Activated T-cell treated with anti-CD3 and anti-CD28 coated beads, Interleukin-2, amount 50 U/mL, for 1 hour (primary cell): ENCODE measurements at places on chromosomes 3 and 15.

- no peak for DNase-seq
Observed at GRCh38 chr3:149965278-149965677, 5.4 kb downstream of the PFN2 start.

GRCh38 chr15:32879980-32880379, 162.2 kb downstream of the GREM1 start:
- no peak for DNase-seq

DNA sequence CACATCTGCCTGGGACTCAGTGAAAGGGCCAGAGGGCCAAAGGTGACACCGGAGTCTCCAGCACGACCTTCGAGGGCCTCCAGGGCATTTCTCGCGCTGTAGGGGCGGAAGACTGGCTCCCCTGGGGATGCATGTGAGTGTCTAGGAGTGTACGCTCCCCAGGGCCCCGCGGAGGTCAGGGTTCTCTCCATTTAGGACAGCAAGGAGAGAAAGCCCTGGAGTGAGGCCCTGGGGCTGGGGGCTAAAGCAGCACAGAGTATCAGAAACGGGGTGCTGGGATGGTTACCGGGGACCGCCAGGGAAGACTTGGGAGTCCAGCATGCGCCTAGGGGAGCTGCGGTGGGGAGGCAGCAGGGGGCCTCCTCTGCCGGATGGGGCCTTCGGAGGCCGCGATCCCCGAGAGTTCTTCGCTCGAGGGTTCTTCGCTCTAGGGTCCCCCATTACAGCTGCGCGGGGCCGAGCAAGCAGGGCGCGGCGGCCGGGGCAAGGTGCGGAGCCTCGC, 595 bp upstream of the APBA2 start:
- DNase-seq = no peak

- no peak for DNase-seq
Observed at GRCh38 chr3:64985072-64985471, 297.3 kb upstream of the ADAMTS9 start.

- no peak for DNase-seq
Observed at GRCh38 chr15:36415643-36416042, 163.8 kb upstream of the CDIN1 start.

DNA sequence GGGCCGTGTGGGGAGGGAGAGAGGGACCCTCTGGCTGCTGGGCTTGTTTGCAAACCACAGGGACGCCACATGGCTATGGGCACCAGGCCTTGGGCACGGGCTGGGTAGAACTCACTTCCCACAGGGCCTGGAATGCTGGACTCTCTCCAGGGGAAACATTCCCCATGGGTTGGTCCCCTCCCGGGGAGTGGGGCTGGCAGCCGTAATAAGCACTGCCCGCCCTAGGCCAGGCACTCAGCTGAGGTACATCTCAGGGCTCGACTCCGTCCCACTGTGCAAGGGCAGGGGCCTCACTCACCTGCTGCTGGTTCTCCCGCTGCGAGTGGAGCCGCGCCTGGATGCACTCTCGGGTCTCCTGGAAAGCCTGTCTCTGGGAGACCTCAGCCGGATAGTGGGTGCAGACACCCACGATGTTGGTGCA, 96.7 kb downstream of the ADCY5 start:
- DNase-seq = no peak

DNA sequence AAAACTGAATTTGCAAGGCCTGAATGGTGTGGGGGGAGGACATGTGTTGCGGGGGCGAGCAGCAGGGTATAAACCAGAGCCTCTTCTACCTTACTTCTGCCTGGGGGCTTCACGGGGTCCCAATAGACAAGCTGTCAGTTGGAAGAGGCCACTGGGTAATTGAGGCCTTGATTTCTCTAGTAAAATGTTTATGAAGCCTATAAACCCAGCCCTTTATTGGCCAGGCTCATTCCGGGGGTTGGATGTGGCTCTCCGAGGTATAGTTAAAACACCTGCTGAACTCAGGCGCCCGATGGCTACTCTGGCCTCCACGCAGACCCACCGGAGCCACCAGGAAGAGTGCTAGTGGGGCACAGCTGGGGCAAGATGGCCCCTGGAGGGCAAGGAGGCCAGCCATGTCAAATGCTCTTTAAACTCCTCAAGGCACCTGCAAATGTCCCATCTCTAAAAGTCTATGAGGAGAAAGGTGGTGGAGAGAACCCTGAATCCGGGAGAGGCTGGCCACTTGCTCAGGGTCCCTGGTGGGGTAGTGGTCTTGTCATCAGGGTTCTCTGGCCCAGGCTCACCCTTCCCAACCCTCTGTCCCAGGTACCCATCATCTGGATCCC, 34.3 kb downstream of the IGDCC3 start:
- DNase-seq = no peak

DNA sequence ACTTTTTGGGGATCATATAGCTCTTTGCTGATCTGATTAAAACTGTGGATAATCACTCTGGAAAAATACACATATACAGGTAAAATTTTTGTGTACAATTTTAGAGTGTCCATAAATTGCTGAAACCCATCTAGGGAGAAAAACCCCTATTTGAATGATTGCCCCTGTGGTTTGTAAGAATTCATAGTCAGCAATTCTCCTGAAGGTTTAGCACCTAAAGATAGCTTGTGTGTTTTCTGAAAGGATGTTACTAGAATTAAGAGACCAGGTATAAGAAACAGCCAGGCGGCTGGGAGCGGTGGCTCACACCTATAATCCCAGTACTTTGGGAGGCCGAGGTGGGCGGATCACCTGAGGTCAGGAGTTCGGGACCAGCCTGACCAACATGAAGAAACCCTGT, 106.8 kb upstream of the RAP2B start:
- no peak for DNase-seq

GRCh38 chr15:71440489-71441110, 325.3 kb downstream of the THSD4 start:
- DNase-seq = no peak

DNA sequence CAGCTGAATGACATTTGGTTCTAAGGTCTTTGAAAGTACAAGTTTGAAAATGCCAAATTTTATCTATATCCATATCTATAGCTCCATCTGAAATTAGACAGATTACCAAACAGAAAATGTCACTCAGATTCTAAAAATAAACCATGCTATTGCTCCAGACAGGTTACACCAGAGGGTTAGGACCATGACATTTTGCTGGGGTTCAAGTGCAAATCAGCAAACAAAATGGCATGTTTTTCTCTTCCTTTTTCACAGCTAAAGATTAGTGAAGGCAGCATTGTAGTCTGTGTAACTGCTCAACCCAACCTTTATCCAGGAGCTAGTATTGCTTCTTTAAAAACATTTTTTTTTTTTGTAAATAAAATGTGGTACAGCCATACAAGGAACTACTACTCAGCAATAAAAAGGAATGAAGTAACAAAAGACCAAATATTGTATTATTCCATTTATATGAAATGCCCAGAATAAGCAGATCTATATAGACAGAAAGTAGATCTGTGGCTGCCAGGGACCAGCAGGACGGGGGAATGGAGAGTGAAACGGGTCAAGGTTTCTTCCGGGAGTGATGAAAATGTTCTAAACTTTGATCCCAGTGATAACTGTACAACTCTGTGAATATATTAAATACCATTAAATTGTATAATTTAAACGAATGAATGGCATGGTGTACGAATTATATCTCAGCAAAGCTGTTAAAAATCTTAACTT, 18.2 kb downstream of the VGLL4 start:
- DNase-seq = no peak

GRCh38 chr3:148131990-148132638, 565.6 kb upstream of the AGTR1 start:
- no peak for DNase-seq

DNA sequence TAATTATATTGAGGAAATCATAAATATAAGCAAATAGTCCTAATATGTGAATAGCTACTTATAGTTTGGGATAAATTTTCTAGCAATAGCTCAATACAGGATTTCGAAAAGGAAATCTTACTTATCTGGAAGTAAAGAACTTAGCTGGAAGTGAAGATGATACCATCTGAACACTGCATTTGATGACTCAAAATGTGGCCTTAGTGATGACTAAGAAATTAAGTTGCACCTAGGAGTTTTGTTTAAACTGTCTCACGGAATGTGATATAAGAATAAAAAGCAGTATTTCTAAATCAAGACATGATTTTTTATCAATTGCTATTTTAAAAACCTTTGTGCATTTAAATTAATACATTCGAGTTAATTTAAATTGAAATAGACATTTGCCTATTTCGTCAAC, 91.2 kb downstream of the EOMES start:
- DNase-seq = no peak

DNA sequence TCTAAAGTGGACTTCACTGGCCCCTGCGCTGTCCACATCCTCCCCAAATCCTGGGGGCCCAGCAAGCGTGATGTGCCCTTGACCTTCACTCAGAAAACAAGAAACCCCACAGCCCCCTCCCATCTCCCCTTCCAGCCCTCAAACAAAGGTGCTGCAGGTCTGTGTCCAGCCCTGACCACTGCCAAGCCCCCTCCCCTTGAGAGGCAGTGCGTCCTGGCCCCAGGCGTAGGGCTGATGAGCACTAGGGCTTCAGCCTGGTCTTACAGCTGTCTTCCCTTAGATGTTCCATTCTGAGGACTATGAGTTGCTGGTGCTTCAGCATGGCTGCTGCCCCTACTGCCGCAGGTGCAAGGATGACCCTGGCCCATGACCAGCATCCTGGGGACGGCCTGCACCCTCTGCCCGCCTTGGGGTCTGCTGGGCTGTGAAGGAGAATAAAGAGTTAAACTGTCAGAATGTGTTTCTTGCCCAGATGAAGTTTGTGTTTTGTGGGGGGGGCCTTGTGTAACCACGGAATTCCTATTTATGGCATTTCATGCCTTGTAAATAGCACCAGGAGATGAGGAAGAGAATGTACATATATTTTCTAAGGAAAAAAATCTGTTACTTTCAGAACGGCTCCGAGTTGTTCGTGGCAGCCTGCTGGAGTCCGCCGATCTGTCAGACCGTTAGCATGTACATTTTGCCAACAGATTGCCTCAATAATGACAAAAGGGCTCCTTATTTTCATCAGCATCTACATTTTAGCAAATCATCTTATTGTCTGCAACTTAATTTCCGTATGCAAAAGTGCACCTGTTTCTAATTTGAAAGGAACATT, 8.3 kb upstream of the RHO start:
- DNase-seq = no peak

DNA sequence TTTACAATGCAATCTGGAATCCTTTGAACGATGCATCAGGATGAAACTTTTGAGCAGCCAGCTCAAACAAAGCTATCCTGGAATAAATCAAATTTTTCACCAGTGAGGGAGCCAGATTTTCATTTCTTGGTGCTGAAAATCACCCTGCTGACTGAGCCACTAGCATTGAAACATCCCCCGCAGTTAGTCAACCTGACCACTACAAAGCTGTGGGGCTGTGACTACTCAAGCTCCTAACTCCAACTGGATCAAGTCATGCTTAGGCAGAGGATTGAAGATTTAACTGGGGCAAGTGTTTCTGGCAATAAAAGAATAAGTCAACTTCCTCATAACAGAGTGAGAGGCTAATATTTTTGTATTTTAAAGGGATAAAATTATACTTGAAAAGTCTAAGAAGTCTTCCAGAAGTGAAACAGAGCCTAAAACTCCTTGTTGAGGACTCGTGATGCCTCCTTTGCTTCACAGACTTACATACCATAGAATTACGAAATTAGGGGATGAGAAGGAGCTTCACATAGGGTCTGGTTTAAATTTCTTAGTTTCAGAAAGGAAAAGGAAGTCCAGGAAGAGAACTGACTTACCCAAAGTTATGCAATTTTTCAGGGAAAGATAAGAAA, 177.8 kb downstream of the SERPINI1 start:
- DNase-seq = no peak

DNA sequence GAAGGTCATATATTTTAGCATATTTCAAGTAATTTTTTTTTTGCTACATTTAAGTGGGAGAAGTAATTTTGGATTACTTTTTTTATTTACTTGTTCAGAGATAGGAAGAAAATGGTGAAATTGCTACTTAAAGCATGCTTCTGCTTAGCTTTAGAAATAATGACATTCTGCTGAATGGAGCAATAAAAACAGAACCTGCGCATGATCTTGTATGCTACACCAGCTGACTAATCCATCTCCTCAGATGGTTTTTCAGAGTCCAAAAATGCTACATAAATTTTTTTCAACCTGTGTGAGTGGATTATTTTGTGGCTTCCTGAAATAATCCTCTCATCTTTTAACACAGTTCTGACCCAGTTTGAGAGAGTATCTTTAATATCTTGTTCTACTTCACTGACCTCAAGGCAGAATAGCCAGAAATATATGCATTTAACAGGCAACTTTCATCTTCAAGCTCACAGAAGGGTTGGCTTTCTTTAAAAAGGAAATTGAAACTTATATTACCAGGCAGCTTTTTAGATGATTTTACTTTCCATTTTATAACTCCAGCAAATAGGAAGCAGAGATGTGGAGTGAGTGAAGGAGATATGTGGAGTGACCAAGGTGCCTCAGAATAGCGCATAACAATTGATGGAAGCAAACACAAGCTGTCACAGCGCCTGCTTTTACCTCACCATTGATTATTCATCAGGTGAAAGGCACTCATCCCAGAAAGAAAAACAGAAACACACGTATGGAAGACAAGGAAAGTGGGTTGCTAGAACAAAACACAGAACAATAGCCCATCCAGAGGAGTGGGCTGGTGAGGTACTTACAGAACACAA, 136.6 kb downstream of the TGFBR2 start:
- no peak for DNase-seq

GRCh38 chr3:114093016-114093380, 36.5 kb downstream of the QTRT2 start:
- no peak for DNase-seq

- DNase-seq = no peak
Observed at GRCh38 chr3:37519236-37519635, 342.4 kb upstream of the CTDSPL start.

- DNase-seq = no peak
Observed at GRCh38 chr3:145089337-145089736, 1071.6 kb downstream of the PLOD2 start.

GRCh38 chr15:57591237-57591821, 375 bp upstream of the MYZAP start:
- no peak for DNase-seq

GRCh38 chr3:134839422-134839821, 44.4 kb downstream of the EPHB1 start:
- no peak for DNase-seq

DNA sequence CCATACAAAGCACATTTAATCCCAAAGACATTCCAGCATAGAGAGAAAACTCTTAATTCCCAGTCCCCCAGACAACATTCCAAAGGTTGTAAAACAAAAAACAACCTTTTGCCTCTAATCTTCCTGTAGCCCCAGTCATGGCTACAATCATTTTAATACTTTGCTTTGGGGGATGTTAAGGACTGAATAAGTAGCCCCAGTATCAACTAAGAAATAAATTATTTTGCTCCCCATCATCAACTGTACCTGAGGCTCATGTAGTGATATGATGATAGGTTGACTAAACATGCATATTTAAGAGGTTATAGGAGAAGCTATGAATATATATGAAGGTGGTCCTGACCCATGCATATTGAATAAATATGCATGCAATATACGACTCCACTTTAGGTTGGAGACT, 40.6 kb downstream of the PRR20G start:
- DNase-seq = no peak

DNA sequence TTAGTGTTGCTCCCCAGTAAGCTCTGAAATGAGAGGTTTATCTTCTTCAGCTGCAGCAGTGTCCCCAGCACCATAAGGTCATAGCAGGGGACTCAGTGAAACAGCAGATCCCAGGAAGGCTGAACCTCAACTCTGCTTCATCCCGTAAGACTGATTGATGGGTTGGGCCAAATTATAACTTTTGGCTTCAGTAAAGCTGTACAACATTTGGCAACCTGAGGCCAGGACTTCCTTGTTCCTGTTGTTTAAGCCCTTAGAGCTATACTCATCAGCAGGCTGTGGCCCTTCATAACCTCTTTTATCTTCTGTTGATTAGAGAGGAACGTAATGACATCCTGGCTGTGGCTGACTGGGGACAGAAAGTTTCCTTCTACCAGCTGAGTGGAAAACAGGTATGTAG, 29.0 kb downstream of the IFT122 start:
- DNase-seq = no peak
